MG63 (cell line): ENCODE measurements at places on chromosomes 16 and 17. TPM values are rescaled to one million over a fixed set of nuclear protein-coding genes. Genes with fewer than 3 reads are reported as not detected.

The TK1 gene
- total RNA-seq, result 147 and 288 TPM in 2 replicates

The GPR179 gene
- total RNA-seq, result not detected in 2 replicates

The NOTUM gene
- 0.66 TPM in 1 of 2 replicates, not detected in the other for total RNA-seq

DNA sequence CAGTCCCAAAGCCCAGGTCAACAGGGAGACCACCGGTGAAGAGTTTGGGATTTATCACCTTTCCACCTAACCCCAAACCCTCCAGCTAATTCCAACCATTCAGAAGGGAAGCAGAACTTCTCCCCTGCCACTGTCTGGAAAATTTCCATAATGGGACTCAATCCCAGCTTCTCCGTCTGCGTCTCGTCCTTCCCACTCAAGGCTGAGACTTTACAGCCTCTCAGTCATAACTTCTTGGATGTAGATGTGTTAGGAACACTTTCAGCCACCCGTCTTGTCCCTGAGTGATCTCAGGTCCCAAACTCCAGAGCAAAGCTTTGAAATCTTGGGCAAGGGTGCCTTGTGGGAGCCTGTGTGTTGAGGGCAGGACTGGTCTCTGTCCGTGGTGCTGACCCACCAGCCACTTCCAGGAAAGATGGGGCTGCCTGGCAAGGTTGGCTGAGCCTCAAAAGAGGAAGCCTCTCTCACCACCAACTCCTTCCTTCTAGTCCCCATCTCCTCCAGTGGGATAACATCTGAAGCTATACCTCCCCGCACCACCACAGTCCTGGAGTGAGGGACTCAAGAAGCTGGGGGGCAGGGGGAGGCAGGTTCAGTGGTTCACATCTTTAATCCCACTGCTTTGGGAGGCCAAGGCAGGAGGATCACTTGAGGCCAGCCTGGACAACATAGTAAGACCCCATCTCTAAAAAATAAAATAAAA is 9.3 kb downstream of the GAS2L2 start:
- peak; percentile 36 for DNase-seq

- no peak for DNase-seq
These were observed 32.6 kb upstream of the CBFA2T3 start for GRCh38 chr16:89009343-89010209.

DNA sequence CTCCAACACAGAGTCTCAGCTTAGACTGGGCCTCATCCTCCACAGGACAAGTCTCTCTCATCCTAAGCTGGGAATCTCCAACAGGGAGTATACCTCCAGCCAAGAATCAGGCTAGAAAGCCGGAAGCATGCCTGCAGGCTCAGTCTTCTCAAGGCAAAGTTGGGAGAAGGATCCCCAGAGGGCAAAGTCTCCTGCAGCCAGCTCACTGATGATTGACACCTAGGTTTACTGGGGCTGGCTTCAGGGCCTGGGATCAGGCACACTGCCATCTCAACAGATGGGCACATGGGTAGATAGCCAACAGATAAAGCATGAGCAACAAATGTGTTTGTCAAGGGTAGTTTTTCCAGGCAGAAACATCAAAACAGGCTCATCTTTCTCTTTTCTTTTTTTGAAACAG is 56.1 kb upstream of the TOX3 start:
- no peak for DNase-seq

GRCh38 chr17:76781056-76781982 is 43.4 kb downstream of the MFSD11 start:
- DNase-seq, result no peak

DNA sequence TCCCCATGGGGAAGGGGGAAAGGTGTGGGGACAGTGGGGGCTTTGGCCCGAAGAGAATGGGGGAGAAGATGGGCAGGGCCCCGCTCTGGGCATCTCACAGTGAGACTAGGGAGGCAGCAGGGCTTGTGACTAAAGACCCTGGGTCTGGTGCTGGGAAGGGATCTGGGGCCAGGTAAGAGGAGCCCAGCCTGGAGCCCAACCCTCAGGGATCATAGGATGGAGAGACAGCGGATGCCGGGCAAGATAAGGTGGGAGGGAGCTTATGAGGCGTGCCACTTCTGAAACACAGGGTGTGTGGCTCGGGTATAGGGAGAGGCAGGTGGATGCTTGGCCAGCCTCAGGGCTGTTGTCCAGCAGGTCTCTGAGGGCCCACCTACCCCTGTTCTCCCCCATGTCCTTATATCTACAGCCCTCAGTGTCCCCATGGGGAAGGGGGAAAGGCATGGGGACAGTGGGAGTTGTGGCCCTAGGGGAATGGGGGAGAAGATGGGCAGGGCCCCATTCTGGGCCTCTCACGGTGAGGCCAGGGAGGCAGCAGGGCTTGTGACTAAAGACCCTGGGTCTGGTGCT is 15.4 kb downstream of the USP6 start:
- DNase-seq, result no peak

DNA sequence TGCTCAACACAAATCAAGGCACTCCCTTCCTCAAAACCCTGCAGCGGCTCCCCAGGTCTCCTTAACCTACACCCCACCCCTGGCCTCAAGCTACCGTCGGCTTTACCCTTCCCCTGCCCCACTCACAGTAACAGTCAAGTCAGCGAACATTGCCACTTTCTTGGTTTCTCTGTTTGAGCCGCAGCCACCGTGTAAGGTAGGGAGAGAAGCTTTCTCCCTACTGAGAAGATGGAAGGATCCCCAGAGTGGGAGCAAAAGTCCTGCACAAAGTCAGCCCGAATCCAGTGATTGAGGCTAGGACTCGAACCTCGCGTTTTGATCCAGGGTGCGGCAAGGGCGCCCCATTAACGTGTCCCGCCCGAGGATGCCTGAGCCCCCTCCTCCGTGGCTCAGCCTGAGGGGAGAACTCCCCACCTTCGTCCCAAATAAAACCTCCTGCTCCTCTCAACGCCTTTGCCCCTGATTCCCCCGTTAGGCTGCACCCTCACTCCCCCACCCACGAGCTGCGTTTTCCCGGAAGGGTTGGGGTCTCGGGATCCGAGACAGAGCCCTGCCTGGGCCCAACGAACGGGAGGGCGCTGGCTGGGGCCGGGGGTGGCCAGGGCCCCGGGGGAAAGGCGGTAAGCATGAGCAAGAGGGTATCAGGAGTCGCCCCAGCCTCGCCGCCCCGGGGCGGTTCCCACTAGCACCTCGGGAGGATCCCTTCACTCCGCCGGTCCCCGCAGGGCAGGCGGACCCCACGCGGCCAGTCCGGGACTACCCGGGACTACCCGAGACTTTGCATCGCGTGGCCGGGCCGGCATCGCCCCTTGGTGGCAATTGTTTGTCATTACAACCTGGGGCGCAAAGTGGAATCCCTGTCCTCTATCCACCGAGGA is 9.9 kb upstream of the NAGS start:
- peak; percentile 74 for DNase-seq

DNA sequence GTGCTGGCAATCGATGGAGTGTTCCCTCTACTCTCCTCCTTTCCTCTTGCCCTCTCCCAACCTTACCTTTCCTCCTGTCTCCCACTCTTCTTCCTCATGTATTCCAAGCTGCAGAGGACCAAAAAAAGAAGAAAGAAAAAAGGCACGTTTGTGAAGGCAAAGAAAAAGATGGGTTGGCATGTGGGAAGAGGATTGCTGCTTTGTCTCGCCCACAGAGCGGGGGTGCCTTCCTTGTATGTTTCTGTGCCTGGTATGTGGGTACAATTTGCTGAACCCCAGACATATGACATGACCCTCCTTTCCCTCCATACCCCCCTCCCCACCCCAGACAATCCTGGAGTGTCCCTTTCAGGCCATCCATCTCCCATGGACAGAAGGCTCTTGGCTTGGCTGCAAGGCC is 13.1 kb upstream of the CTCF start:
- no peak for DNase-seq
